ENCODE measurements at places on chromosomes 16 and 17. TPM values are rescaled to one million over a fixed set of nuclear protein-coding genes. Genes with fewer than 3 reads are reported as not detected.

- no peak for DNase-seq
Measured at GRCh38 chr17:78971756-78972506, 7.8 kb downstream of the LGALS3BP start.

DNA sequence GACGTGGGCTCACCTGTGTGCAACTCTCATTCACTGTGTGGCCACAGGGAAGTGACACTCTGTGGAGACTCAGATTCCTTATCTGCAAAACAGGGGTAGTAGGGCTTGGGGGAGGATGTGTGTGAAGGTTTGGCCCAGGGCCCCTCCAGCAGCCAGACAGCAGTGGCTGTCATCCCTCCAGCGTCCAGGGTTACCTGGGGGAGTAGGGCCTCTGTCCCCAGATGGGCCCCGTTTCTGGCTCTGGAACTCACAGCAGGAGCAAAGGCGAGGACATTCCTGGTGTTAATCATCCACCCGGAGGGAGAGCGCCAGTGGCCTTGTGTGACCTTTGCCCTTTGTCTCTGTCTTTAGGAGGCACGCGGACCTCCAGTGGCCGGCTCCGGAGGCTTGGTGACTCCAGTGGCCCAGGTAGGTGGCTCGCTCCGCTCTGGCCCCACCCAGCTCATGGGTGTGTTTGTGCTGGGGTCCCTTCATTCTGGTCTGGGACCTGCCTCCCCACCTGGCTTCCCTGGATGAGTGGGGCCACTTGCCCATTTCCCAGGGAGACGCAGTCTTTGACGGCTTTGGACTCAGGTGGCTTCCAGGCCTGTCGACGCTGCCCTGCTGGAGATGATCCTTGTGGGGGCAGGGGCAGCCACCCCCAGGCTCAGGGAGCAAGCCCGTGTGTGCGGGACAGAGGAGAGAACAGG lies 166.2 kb downstream of the SEC14L1 start:
- DNase-seq = no peak

DNA sequence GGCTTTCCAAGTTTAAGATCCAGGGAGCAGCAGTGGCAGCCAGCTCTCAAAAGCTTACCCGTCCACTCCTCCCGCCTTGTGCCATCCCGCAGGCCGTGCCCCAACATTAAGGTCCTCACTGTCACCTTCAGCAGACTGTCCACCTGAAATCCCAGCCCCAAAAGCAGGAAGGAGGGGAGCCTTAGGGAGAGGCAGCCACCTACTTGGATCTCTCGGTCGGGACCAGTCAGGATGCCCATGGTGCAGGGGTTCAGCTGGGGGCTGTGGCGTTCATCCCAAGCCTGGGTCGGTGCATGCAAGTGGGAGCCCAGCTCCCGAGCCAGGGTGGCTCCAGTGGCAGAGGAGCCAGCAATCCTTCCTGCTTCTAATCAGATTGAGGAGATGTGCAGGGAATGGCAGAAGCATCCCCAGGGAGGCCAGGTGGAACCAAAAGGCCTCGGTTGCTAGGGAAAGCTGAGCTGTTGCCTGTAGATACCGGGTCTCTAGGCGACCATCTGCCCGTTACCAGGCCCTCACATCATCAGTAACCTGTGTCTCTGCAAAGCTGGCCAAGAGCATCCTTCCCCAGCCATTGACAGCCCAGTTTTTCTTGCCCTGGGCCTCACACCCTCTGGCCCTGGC lies 24.6 kb downstream of the CNGB1 start:
- no peak for DNase-seq

DNA sequence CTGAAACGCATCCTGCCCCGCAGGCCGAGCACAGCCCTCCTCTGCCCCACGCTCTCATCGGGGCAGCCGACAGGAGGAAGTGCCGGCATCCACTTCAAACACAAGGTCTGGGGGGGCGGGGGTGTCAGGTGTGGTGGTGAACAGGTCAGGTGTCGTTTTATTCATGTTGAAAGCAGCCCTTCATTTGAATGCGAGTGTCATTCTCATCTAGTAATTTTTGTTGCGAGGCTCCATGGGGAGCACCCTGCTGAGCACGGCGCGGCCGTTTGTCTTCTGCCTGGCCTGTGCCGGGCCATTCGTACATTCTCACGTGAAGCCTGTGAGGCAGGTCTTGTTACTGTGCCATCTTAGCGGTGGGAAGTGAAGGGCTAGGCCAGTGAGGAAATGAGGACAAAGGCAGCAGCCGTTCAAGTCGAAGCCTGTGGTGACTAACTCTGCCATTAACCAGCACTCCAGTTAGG lies 1.9 kb downstream of the ACSF3 start:
- no peak for DNase-seq

GRCh38 chr16:85986931-85987749 lies 88.2 kb downstream of the IRF8 start:
- DNase-seq = no peak

DNA sequence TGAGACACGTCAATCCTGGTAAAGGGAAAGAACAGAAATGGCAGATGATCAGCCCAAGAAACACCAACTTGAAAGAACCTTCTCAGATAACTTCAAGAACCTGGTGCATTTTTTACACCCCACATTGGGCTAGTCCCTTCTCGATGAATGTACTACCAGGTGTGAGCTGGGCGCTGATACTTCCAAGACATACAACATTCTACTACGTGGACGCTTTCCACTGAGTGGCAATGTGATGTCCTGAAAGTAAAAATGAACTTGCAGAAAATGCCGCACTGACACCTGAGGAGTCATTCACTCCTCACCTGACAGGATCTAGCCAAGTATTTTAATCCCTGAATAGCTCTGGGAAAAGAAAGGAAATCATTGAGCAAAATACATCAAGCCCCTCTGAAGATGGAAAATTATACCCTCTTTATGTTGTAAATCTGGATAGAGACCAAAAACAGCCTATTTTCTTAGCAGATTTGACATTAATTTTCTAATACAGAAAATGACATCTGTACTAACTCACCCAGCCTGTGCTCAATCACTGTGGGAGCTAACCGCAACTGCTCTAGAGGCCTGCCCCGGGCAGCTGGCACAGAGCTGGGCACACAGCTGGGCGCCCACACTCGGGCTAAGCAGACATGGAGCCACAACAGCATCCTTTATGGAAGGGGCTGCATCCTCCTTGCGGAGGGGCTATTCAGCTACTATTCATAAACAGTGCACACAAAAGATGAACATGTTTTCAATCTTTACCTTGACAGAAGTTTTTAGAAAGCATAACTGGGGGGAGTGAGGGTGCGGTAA lies 16.2 kb downstream of the SNN start:
- DNase-seq = no peak

GRCh38 chr16:25110387-25110947 lies 1.1 kb upstream of the LCMT1 start:
- no peak for DNase-seq

Gene DPEP2
- polyA plus RNA-seq = 0.77 TPM

Gene GPS2
- polyA plus RNA-seq = 92.9 TPM

Gene CNGB1
- polyA plus RNA-seq = not detected

Gene CLEC3A
- polyA plus RNA-seq = 0.52 TPM

Gene ABCC11
- 0.37 TPM for polyA plus RNA-seq

Data from left renal cortex interstitium (tissue), 4 donors.